B cell (primary cell): ENCODE measurements at places on chromosomes 5 and 9.

DNA sequence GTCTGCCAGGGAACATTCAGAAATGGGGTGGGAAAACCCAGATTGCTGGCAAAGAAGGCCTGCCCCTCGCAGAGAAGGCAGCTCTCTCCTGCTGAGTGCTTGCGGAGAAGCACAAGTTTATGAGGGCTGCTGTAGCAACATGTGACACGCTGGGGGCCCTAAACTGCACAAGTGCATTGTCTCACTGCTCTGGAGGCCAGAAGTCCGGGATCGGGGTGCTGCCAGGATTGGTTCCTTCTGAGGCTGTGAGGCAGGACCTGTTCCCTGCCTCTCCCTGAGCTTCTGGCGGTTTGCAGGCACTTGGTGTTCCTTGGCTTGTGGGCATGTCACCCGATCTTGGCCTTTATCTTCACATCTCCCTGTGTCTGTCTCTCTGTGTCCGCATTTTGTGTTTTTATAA, 75.6 kb upstream of the NEURL1B start:
- DNase-seq, result no peak

GRCh38 chr5:21711866-21712758, 1141.0 kb downstream of the CDH12 start:
- DNase-seq, result no peak

GRCh38 chr9:35519692-35520363, 29.9 kb downstream of the RUSC2 start:
- DNase-seq, result no peak

DNA sequence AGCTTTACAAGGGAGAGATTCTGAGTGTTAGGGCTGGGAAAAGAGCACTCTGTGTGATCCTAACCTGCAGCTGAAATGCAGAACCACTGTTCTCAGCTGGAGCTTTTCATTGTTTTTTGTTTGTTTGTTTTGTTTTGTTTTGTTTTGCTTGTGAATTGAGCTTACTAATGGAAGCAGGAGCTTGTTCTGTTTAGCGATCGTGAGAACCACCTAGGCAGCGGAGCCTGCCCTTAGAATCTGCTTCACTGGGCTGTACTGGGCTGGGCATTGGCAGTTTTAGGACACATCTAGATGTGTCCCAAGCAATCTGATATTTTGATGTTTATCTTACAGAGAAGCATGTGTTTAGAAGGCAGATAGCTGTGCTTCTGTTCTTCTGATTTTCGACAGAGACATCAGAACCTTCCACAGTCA, 14.3 kb downstream of the SYK start:
- no peak for DNase-seq
